ENCODE measurements at places on chromosomes 11 and 22.
A peak's percentile ranks its signal among the peaks of the same experiment; 100 is the strongest.

DNA sequence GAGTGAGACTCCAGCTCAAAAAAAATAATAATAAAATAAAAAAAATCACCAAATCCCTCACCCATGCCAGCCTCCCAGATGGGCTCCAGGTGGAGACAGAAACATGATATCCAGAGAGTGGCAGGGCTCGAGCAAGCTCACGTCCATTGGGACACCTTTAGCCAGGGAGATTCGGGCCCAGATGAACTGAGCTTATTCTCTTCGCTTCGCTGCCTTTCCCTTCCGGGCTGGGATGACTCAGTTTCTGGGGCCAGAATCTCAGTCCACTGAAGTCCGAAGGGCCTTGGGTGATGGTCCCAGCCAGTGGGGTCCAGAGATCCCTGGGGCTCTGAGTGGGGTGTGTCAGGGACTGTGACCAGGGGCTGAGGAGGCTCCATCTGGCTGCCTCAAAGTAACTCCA lies 23.0 kb upstream of the MYEOV start:
- DNase-seq: no peak

GRCh38 chr11:76186776-76187279 lies 19.5 kb downstream of the WNT11 start:
- no peak for DNase-seq

- DNase-seq: no peak
Measured at GRCh38 chr11:103730131-103730940, 306.1 kb upstream of the DDI1 start.

DNA sequence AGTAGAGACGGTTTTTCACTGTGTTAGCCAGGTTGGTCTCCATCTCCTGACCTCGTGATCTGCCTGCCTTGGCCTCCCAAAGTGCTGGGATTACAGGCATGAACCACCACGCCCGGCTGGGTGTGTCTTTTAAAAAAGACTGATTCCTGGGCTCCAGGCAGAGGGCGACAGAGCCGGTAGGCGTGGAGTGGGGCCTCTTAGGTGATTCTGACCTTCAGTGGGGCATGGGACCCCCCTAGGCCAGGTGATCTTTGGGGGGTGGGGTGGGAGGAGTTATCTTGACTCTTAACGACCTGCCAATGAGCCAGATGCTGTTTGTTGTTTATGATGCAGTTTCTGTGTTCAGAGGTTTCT lies 12.9 kb upstream of the SORL1-AS1 start:
- no peak for DNase-seq

- DNase-seq: no peak
Measured at GRCh38 chr11:67167091-67167490, 48.0 kb downstream of the KDM2A start.

- DNase-seq: no peak
Measured at GRCh38 chr22:42623301-42623751, 8.6 kb upstream of the POLDIP3 start.

DNA sequence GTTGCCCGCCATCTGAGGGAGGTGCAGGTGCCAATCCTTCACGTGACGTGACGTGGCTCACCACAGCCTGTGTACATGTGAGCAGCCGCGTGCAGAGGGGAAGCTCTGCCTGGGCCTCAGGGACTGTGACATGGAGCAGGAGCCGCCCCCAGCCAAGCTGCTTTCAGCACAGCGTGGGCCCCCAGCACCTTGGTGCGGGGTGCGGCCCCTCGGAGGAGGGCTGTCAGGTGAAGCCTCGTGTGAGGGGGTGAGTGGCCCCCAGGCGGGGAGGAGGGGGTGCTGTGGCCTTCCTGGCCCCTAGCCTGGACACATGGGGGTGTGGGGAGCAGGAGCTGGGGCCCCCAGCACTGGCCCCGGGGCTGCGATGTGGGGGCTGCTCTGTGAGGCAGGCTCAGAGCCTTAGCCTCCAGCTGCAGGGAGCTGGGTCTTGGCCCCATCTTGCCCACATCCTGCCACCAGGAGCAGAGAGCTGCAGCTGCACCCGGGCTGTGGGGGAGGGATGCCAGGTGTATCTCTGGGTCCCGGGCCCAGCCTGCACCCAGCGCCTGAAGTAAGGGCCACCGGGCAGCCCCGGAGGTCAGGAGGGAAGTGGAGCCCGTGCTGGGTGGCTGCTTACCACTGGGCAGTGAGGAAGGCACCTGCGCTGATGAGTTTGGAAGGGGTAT lies at the start of gene ADORA2A:
Gene ADORA2A, plus strand, starts transcription at position 100 of the 665 bp plus-strand sequence. CDS start 5,806 bp downstream, outside the sequence.
- no peak for DNase-seq

DNA sequence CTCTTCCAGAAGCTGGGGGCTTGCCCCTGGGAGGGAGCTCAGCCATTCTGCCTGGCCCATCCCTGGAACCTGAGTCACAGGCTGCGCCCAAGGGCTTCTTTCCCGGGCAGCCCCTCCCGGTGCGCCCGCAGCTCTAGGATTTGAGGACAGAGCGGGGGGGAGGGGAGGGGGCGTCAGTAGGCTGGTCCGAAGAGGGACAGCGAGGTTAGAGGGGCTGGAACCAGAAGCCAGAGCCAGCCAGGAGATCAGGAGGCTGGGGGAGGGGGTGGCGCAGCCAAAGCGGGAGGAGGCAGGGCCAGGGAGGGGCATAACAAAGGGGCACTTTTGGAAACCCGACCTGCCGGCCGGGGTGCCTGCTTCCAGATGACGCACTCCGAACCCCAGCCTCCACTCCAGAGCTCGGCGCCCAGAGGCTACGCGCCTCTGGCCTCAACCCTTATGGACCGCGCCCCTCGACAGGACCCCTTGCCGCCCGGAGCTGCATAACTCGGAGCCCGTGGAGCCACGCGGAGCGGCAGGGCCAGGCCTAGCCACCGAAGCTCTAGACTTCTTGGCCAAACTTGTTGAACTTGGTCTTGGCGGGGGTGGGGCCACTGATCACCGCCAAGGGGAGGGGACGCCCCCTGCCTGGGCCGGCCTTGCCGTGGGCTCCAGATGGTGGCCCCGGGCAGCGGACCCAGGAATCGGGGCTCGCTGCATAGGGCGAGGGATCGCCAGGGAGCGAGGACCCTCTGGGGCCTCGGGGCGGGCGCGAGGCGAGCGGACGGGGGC lies 744 bp downstream of the PACSIN3 start:
- no peak for DNase-seq

DNA sequence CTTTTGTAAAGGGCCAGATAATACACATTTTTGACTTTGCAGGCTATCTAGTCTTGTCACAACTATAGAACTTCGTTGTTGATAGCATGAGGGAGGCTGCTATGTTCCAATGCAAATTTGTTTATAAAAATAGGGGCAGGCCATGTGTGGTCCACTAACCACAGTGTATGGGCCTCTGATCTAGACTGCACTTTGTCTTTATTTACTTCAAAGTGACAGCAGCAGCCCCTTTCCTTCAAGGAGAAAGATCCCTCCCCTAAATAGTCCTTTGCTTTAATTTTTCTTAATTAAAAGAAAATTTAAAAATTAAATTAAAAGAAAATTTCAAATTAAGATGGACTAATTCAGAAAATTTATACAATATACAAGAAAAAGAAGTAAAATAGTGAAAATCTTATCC lies 49.5 kb upstream of the OR9Q1 start:
- no peak for DNase-seq

GRCh38 chr22:32794449-32795213 lies 6.9 kb upstream of the TIMP3 start:
- no peak for DNase-seq

- no peak for DNase-seq
Measured at GRCh38 chr22:37218771-37219411, 6.6 kb upstream of the SSTR3 start.

GRCh38 chr22:30866811-30867271 lies 101.7 kb downstream of the MORC2 start:
- DNase-seq: no peak

DNA sequence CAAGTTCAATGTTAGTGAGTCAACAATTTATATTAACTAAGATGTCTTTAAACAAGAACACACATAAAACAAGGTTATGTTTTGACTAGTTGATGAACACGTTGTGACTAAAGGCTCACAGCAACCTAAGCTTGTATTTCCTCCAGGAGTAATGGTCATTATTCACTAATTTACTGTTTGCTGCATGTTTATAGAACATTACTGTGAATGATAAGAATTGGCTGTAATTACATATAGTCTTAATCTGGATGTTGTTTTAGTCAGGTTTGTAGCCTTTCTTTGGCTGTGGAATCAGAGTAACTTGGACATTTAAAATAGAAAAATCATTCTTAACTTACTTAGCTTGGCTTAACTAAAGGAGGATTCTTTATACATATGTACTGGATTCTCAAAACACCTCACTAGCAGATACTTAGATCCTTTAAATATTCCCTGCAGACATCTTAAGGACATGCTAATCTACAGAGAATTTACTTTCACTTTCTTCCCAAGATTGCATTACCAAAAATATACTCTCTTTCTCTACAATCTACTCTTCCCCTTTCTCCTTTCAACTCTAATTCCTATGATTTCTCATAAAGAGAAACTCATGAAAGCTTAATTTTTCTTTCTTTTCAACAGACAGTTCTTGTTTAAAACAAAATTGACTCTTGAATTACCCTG lies 319.7 kb upstream of the CTSC start:
- DNase-seq: no peak

GRCh38 chr22:32416556-32417085 lies 4.6 kb upstream of the RTCB start:
- DNase-seq: no peak

- no peak for DNase-seq
Measured at GRCh38 chr11:24124876-24125275, 372.0 kb upstream of the LUZP2 start.

DNA sequence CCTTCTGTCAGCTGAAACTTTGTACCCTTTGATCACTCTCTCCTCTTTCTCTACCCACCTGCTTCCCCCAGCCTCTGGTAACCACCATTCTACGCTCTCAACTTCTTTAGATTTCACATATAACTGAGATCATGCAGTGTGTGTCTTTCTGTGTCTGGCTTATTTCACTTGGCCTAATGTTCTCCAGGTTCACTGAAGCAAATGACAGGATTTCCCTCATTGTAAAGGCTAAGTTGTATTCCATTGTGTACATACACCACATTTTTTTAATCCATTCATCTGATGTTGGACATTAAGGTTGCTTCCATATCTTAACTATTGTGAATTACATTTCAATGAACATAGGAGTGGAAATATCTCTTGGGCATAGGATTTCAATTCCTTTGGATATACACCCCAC lies 207.6 kb downstream of the MIAT start:
- DNase-seq: no peak

DNA sequence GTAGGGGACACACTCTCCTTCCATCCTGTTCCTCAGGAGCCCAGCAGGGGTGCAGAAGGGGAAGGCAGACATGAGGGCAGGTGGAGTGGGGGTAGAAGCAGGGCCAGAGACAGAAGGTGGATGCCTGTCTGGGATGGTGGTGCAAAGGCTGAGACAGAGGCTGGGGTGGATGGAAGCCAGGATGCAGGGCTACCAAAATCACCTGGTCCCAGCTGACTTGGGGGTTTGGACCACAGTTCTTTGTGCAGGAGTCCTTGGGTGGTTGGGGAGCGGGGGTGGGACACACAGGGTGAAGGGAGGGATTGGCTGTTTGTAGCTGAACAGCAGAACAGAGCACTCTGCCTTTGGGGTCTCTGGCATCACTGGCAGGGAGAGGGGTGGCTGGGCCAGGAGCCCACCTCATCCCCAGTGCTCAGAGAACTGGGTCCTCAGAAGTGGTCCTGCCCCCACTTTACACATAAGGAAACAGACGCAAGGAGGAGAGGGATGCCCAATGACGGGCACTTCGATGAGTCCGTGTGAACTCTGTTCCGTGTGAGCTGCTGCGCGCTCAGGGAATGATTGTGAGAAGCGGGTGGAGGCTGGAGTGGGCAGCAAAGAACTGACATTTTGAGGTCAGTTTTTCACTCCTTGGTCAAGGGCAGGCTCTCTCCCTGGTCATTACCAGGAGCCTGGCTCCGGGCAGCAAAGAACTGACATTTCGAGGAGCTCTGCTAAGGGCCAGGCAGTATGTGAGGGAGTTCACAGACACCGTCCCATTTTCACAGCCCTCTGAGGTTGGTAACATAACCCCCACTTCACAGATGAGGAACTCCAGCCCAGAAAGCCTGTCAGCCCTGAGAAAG lies 1.9 kb downstream of the TAGLN start:
- DNase-seq: no peak

GRCh38 chr11:16299884-16300782 lies 56.2 kb downstream of the SOX6 start:
- no peak for DNase-seq

GRCh38 chr22:35917651-35918050 lies 111.0 kb downstream of the RBFOX2 start:
- DNase-seq: no peak

DNA sequence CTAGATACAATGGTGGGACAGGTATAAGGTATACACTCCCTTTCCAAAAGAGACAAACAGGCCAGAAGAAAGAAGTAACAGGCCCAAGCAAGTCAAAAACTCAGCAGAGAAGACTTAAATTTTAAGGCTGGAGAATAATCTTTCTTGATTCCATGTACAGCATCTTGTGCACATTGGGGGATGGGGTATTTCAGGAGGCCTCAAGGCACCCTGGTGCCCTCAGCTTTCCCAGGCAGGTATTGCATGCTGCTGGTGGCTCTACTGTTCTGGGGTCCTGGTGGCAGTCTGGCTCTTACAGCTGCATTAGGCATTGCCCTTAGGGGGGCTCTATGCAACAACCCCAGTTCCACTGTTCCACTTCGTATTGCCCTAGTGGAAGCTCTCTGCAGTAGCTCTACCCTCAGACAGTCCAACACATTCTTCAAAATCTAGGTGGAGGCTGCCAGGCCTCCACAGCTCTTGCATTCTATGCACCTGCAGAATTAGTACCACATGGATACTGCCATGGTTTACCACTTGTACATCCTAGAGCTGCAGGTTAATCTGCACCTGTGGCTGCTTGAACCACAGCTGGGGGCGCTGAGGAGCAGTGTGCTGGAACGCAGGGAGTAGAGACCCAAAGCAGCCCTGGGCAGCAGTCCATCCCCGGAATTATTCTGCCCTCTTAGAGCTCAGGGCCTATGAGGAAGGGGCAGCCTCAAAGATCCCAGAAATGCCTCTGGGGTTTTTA lies 4.2 kb upstream of the CTSC start:
- no peak for DNase-seq

- no peak for DNase-seq
Measured at GRCh38 chr11:96781082-96781481, 391.3 kb downstream of the JRKL start.

- no peak for DNase-seq
Measured at GRCh38 chr11:113814181-113814580, 34.6 kb downstream of the CLDN25 start.

- peak; percentile 43 for DNase-seq
Measured at GRCh38 chr22:50530877-50531545, 1.2 kb upstream of the TYMP start.

DNA sequence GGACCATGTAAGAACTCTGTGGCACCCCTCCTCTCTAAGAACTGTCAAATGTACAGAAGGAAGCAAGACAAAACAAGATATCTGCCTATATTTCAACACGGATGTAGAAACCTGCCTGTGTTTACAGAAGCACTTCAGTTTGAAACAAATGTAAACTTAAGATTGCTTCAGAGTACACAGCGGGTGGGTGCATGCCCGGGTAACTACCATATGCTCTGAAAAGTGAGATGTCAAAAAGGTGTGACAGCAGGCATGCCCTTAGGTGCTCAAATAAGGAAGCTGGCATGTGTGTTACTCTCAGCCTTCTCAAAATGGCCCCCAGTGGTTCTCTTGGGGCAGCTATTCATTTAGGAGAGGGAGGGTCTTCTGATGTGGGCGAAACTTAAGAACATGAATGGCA lies 5.2 kb downstream of the ACP2 start:
- no peak for DNase-seq
